ENCODE measurements at places on chromosomes 3 and 15.

DNA sequence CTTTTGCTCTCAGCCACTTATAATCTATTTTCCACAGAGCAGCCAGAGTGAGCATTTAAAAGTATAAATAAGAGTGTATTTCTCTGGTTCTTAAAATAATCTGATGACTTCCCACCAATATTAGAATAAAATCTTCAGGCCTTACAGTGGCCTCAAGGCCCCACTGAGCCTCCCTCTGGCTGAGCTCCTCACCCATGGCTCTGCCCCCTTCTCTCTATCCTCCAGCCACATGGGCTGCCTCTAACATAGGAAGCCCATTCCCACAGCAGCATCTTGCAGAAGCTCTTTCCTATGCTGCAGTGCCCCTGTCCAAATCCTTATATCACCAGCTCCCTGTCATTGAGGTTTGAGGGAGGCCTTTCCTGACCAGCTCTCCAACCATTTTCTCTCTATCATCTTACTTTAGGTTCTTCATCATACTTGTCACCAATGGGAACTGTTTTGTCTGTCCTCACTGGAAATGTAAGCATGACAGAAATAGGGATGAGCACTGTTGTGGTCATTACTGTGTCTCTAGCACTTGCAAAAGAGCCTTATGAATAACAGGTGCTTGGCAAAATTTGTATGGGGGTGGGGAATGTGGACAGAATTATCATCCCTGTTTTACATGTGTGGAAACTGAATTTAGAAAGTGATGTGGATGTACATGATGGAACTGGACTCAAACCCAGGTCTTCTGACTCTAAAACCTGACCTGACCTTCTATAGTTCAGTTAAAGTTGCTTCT is 250.6 kb downstream of the NR1D2 start:
- no peak for DNase-seq

DNA sequence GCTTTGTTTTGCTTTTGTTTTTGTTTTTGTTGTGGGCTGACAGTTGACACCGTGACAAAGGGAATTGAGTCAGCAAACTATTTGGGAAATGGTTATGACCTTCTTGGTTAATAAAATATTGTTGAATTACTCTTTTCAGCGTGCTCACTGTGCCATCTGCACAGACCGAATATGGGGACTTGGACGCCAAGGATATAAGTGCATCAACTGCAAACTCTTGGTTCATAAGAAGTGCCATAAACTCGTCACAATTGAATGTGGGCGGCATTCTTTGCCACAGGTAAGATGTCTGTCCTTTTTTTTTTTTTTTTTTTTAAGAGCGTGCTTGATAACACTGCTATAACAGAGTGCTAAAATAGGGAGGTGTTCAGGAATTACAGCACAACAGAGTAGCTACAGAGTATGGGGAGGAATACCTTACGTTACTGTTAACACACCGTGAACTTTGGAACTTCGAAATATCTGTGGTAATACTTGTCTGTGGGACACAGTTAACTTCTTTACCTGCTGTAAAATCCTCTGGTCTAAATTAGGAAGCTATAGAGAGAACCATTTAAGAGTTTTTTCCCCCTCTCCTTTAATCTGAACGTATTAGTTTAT is 48.2 kb downstream of the PRKCI start:
- no peak for DNase-seq

DNA sequence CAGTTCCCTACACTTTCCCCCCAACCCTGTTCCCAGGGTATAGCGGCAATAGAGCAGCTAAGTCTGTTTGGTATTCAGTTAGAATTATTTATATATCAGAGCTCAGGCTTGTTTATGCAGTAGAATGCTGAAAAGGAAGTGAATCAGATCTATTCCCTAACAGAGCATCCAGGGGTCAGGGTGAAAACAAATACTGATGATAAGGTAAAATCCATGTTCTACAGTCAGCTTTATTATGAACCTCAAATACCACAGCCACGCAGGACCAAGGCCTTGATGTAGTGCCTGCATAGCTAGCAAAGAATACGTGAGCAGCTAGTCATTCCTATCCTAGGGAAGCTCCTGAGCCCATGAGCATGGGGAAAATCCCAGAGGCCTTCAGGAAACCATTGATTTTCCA is 229.7 kb upstream of the ICE2 start:
- DNase-seq = no peak

- no peak for DNase-seq
Observed at GRCh38 chr3:192409201-192409837, 318.0 kb downstream of the FGF12 start.

GRCh38 chr15:67011617-67012005 is 53.8 kb upstream of the SMAD3 start:
- DNase-seq = no peak

- no peak for DNase-seq
Observed at GRCh38 chr15:45773149-45773548, 138.3 kb downstream of the SQOR start.

GRCh38 chr3:129196601-129197000 is 12.9 kb upstream of the CNBP start:
- DNase-seq = no peak

Data from erythroblast (primary cell).